PC-9 (cell line): ENCODE measurements at places on chromosomes 7 and 10. TPM values are rescaled to one million over a fixed set of nuclear protein-coding genes. Genes with fewer than 3 reads are reported as not detected.

- no peaks in the 10 kb centered on the region for H3K4me1 ChIP-seq
- no peaks in the 10 kb centered on the region for H3K27me3 ChIP-seq
- no peaks in the 10 kb centered on the region for H3K36me3 ChIP-seq
- H3K27ac ChIP-seq: no peak overlapping the region
- no peak for DNase-seq
Measured at GRCh38 chr7:31971049-31971667, 99.0 kb downstream of the PDE1C start.

DNA sequence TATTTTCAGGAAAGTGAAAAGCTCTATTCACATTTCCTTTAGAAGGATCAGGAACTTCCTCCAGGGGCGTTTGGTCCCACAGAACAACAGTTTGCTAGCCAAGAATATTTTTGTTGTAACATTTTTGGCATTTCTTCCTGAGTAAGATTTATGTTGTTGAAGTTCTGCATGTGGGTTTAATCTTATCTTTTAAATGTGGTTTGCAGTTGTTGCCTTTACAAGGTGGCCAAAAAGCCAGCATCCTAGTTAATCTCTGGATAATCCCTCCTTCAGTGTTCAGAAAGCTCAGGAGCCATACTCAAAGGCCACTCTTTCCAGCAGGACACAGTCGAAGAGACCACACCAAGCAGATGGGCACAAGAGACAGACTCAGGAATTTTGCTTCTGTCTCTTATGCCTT lies 30.0 kb downstream of the SLC26A4 start:
- H3K4me3 ChIP-seq: no peak overlapping the region
- no peak overlapping the region for H3K27ac ChIP-seq

GRCh38 chr10:109386921-109387320 lies 536.4 kb downstream of the XPNPEP1 start:
- H3K36me3 ChIP-seq: no peaks in the 10 kb centered on the region
- no peaks in the 10 kb centered on the region; the same call in 1 of the 2 replicates for H3K27me3 ChIP-seq
- H3K27ac ChIP-seq: no peak overlapping the region
- DNase-seq: no peak

DNA sequence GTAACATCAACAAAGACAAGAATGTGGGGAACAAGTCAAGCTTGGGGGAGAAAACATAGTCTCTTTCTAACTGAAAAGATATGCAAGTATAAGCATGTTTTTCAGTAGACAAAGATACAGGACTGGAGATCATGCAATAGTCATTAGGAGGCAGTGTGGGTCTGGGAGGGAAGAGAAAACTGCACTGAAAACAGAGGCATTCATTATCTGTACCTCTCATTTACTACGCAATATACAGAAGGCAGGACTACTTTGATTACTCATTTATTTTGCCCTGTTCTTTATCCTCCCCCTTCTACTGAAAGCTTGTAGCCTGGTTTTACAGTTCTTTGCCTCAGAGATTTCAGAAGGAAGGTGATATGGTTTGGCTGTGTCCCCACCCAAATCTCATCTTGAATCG lies 341.2 kb downstream of the CRPPA start:
- no peak overlapping the region for H3K4me3 ChIP-seq
- H3K36me3 ChIP-seq: no peaks in the 10 kb centered on the region
- DNase-seq: no peak
- peaks cover 15% of the 10 kb centered on the region for H3K4me1 ChIP-seq

GRCh38 chr10:31101123-31101522 lies 69.5 kb upstream of the ZNF438 start:
- no peaks in the 10 kb centered on the region for H3K27me3 ChIP-seq
- H3K36me3 ChIP-seq: no peaks in the 10 kb centered on the region
- peaks cover 30% of the 10 kb centered on the region for H3K4me1 ChIP-seq

ARHGEF35 gene
- 27.6 and 29.6 TPM in 2 replicates for total RNA-seq

DNA sequence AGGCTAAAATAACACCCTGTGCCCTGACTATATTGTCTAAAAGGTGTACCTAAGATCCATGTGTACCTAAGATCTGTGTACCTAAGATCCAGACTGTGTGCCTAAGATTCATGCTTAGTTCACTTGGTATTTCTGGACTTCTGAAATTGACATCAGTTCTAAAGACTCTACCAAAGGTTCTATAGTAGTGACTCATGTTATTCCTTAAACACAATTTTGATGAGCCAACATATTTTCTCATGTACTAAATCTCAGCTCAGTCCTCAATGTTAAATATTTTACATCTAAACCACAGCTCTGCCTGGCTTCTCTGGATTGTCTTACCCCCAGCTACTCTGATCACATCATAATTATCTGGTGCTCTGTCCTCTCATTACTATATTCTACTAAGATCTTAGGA lies 802.3 kb upstream of the SORCS1 start:
- H3K36me3 ChIP-seq: no peaks in the 10 kb centered on the region
- H3K4me3 ChIP-seq: no peak overlapping the region
- no peaks in the 10 kb centered on the region for H3K27me3 ChIP-seq
- H3K4me1 ChIP-seq: no peaks in the 10 kb centered on the region
- no peak overlapping the region for H3K27ac ChIP-seq
- no peak for DNase-seq

GRCh38 chr10:114876602-114877300 lies 55.2 kb downstream of the FHIP2A start:
- no peaks in the 10 kb centered on the region for H3K27me3 ChIP-seq
- DNase-seq: peak; percentile 60
- no peaks in the 10 kb centered on the region for H3K4me1 ChIP-seq
- no peak overlapping the region for H3K27ac ChIP-seq
- H3K36me3 ChIP-seq: no peaks in the 10 kb centered on the region
- H3K4me3 ChIP-seq: no peak overlapping the region

NEUROG3 gene
- not detected in 2 replicates for total RNA-seq

GRCh38 chr7:12111422-12112405 lies 99.4 kb upstream of the TMEM106B start:
- DNase-seq: no peak
- no peak overlapping the region for H3K27ac ChIP-seq
- H3K27me3 ChIP-seq: no peaks in the 10 kb centered on the region
- no peak overlapping the region for H3K4me3 ChIP-seq
- H3K36me3 ChIP-seq: no peaks in the 10 kb centered on the region

DNA sequence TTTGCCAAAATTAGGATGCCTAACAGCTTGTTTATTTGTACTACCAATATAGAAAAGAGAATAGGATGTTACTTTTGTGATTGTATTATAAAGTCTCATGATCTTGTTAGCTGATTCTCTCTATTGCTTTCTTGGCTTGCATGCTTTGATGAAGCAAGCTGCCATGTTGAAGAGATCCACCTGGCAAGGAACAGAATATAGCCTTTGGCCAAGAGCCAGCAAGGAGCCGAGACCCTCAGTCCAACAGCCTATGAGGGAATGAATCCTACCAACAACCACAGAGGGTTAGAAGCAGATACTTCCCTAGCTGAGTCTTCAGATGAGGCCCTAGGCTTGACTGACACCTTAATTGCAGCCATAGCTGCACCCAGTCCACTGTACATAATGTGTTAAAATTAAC lies 41.2 kb downstream of the NEUROD6 start:
- no peaks in the 10 kb centered on the region for H3K4me1 ChIP-seq
- no peak overlapping the region for H3K27ac ChIP-seq
- H3K36me3 ChIP-seq: no peaks in the 10 kb centered on the region
- DNase-seq: no peak
- no peak overlapping the region for H3K4me3 ChIP-seq
- H3K27me3 ChIP-seq: peaks cover 39% of the 10 kb centered on the region

DNA sequence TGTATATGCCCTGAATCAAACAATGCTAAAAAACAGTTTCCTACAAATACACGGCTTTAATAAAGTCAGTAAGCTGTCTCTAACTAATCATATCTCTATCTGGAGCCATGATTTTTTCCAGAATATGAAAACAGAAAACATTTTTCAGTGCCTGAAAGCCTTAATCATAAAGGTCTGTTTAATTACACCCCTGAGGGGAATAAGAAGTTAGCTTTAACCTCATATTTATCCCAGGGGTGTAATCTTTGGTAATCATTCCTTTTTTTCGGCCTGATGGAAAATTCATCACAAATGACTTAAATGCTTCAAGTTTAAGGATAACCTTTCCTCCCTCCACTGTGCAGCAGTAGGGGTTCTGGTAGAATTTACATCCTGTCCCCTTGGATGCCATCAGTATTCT lies 124.2 kb downstream of the ATE1 start:
- H3K4me1 ChIP-seq: no peaks in the 10 kb centered on the region
- DNase-seq: no peak
- no peaks in the 10 kb centered on the region for H3K36me3 ChIP-seq
